Renal cortex interstitium (tissue), 15 donors: ENCODE measurements at places on chromosomes 4 and X.

GRCh38 chr4:159239629-159240028 is 136.8 kb downstream of the RAPGEF2 start:
- DNase-seq: no peak

DNA sequence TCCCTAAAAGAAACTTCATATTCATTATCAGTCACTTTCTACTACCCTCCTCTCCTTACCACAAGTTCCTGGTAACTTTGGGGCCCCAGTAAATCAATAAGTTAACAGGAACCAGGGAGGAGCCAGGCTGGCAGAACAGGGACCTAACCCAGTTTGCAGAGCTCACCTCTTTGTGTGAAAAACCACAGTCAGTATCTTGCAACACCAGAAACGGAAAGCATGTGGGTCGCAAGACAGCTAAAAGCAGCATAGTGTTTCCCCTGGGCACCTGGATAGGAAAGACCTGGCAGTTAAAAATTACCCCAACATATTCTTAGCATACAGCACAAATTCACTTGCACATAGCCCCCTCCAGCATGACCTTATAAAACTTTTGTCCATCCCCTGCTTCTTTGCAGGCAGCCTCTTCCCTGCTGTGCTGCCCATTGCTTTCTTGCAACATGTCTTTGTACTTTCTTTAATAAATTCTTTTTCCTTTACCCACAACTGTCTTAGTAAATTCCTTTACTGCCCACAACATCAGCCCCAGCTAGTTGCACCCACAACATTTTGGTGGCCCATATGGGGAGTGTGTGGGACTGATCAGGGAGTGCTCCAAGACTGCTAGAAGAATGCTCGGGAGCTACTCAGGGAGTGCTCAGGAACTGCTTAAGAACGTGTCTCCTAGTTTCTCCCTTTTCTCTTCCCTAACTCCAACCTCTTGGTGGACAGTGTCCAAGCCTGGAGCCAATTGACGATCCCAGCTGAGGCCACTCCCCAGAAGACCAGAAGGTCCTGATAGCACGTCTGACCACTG is 83.4 kb downstream of the MSN start:
- DNase-seq: no peak

- no peak for DNase-seq
Observed at GRCh38 chr4:20251796-20252655, at the start of gene SLIT2. Gene SLIT2 (plus strand): TSS chr4:20251905. CDS start chr4:20253816, 1,911 bp downstream.

DNA sequence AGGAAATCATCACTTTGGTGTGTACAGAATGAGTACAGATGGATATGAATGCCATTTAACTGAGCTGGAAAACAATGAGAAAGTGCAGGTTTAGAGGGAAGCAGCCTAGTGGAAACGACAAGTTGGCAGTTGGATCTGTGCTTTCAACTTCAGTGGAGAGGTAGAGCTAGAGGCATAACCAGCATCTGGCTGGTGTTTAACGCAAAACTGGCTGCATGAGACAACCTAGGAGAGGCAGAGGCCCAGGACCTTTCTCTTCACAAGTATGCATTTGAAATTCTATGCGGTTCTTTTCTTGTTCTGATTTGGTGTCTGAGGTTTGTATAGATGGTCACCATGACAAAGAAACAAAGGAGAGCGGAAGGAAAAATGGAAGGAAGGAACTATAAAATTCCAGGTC is 63.1 kb downstream of the ANXA5 start:
- DNase-seq: no peak

GRCh38 chr4:117434424-117434823 is 349.0 kb upstream of the TRAM1L1 start:
- no peak for DNase-seq

GRCh38 chr4:68183417-68183816 is 53.7 kb upstream of the TMPRSS11F start:
- no peak for DNase-seq

DNA sequence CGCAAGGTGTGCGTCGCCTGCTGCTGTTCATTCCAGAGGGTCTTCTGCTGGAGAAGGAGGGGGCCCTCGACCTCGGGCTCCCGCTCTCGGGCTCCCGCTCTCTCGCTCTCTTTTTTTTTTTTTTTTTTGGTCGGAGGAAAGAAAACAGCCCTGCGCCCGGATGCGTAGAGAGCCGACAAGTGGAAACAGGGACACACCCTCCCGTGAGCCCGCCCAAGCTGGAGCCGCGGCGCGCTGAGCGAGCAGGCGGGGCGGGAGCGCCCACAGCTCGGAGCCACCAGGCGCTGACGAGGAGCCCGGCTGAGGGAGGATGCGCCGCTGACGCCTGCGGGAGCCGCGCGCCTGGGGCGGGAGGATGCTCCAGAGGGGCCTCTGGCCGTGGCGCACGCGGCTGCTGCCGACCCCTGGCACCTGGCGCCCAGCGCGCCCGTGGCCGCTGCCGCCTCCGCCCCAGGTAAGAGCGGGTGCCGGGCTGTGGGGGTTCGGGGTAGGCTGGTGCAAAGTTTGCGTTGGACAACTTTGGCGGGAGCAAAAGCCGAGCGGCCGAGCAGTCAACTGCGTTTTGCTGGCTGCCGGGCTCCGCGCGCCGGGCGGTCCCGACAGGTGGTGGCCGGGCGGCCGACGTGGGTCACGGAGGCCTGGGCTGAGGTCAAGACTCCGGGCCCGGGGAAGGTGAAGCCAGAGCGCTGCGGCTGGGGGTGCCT is at the start of gene MCUB:
Gene MCUB (plus strand): TSS at position 264 of the 704 bp plus-strand sequence. CDS start 92 bp downstream, at position 356.
- peak; percentile 59 for DNase-seq

- peak; percentile 14 for DNase-seq
Observed at GRCh38 chr4:93184053-93184452, 644.5 kb upstream of the ATOH1 start.

GRCh38 chr4:67531379-67531962 is 13.8 kb downstream of the CENPC start:
- no peak for DNase-seq

DNA sequence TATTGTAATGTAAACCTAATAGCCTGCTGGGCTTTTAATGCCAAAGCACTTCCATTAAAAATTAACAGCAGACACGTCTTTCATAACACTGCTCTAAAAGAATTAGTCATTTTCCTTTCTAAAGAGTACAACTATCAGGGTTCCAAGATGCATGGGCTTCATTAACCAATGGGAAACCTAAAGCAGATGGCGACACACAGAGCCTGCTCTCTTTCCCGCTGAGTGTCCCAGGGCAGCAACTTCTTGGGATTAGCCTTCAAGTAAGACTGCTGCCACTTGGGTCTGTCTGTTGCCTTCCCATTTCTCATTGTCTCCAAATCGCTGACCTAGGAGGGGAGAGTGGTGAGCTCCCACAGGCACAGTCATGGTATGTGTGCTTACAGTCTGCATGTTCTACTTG is 14.0 kb upstream of the PHKA2 start:
- DNase-seq: no peak

DNA sequence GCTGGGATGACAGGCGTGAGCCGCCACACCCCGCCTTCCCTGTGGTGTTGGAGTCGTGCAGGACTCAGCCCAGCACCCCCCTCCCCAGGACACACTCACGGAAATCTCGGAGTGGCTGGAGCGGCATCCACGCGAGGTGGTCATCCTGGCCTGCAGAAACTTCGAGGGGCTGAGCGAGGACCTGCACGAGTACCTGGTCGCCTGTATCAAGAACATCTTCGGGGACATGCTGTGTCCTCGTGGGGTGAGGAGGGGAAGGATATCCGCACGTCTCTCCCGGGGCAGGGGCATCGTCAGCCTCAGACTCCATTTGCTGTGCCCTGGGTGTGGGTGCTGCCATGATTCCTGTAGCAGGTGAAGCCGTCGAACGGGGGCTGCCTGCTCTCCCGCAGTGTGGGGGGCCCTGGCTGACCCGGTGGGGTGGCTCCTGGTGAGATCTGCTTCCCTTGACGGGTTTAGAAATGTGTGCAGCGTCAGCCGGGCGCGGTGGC is 10.3 kb downstream of the PLCXD1 start:
- DNase-seq: no peak

GRCh38 chr4:74087481-74087880 is 11.5 kb downstream of the CXCL2 start:
- DNase-seq: no peak

DNA sequence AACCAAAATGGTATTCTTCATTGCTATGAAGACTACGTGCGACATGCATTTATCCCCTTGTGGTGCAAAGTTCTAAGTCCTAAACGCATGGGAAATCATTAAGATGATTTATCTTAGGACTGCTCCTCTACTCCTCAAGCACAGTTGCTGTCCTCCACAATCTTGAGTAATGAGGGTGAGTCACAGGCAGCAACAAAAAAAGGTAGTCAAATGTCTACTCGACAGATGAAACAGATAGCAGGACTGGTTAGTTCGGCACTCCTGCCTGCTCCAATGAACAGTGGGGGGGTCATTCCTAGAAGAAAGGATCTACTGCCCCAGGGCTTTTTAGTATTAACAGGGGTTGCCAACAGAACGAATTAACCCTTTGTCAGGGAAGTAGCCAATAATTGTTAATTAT is 233.7 kb upstream of the FGF13 start:
- DNase-seq: no peak

DNA sequence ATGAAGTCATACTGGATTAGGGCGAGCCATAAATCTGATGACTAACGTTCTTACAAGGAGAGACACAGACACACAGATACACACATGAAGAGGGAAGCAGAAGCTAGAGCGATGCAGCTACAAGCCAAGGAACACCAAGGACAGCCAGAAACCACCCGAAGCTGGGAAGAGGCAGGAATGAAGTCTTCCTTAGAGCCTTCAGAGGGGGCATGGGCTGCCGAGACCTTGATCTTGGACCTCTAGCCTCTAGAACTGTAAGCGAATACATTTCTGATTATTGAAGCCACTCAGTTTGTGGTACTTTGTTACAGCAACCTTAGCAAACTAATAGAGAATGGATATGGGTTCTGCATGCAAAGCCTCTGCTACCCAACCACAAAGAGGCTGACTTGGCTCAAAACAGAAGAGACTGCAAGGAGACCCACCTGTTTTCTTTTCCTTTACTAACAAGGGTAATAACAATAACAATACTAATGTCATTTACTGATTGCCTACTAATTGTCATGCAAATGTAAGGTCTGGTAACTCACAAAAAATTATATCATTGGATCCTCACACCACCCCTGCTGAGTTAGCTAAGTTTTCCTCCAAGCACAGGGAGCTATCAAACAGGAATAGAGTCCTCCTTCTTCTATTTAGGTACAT is 10.1 kb upstream of the LDB2 start:
- DNase-seq: no peak

GRCh38 chrX:97895751-97896150 is 1012.0 kb downstream of the RPA4 start:
- DNase-seq: no peak

- peak; percentile 6 for DNase-seq
Observed at GRCh38 chrX:87621697-87622096, 104.1 kb downstream of the KLHL4 start.

DNA sequence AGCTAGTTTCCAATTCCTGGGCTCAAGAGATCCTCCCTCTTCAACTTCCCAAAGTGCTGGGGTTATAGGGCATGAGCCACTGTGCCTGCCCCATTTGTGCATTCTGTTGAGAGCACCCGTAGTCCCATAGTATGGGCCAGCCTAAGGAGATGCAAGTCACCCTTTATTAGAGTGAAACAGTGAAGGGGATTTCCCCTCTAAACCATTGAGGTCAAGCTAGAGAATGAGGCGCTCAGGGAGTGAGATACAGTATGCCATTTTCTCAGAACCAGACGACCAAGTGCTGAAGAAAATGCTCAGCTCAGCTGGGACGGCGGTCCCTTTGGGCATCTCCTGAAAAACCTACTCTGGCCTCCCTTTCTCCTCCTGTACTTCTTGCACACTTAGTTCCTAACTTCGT is 18.7 kb downstream of the RNF4 start:
- DNase-seq: no peak

DNA sequence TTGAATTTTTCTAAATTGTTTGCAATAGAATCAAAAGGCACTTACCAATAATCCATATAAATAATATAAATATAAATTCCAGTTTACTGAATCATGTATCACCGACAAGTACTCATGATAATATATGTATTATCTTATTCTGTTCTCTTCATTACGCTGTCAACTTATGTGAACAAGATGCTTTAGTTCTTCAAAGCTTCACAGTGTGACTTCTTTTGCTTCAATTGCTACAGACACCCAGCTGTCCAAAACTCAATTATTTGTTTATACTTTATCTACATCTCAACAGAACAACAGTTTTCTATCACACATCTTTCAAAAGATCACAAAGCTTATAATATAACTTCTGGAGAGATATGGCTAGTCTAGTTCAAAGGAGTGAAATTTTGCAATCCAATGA is 1499.9 kb upstream of the PCDH10 start:
- no peak for DNase-seq
